ENCODE measurements at places on chromosomes 6 and 20.

DNA sequence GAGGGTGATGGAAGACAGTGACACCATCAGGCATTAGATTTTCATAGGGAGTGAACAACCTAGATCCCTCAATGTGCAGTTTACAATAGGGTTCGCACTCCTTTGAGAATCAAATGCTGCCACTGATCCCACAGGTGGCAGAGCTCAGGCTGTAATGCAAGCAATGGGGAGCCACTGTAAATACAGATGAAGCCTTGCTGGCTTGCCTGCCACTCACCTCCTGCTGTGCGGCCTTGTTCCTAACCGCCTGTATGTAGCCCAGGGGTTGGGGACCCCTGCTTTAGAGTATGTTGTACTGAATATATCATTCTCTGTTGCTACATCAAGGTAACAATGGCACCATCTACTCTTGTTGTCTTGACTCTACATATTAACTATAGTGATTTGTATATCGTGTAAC lies 37.1 kb downstream of the TPD52L1 start:
- DNase-seq = no peak

- no peak for DNase-seq
Observed at GRCh38 chr6:160007611-160008010, 38.7 kb downstream of the IGF2R start.

GRCh38 chr6:101181006-101181405 lies 212.5 kb upstream of the GRIK2 start:
- no peak for DNase-seq

- no peak for DNase-seq
Observed at GRCh38 chr20:38840053-38840893, 34.8 kb downstream of the PPP1R16B start.

GRCh38 chr20:49615401-49616153 lies 47.6 kb upstream of the PTGIS start:
- no peak for DNase-seq

DNA sequence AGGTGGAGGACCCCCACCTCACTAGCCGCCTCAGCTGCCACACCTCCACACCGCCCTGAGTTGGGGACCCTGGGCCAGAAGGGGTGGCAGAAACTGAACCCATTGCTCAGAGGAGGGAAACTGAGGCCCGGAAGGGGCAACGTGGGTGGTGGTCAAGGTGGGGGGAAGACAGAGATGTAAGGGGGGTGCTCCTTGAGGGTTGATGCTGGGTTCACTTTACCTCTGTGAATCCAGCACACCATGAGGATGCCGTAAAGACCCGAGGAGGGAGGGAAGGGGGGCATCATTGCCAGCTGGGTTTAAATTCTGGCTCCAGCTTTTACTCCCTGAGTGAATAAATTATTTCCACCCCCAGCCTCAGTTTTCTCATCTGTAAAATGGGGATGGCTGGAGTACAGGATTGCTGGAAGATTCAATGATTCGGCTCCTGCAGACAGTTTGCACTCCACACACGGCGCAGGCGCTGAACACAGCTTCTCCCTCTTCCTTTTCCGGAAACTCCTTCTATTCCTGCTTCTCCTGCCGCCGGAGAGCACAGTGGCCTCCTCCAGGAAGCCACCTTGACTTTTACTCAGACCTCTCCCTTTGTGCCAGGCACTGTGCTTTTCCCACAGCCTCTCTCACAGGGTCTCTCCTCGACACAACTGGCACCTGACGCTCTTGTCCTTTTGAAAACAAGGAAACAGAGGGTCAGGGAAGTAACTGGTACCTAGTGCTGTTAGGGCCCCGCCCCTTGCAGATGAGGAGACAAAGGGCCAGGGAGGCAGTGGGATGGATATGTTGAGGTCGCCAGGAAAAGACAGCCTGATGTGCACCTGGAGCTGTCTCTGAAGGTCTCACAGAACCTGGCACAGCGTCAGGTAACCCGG lies 59.4 kb downstream of the UBE2V1 start:
- DNase-seq = no peak

GRCh38 chr6:125337706-125338105 lies 35.9 kb upstream of the HDDC2 start:
- DNase-seq = no peak

- DNase-seq = no peak
Observed at GRCh38 chr6:52707963-52708680, 37.2 kb downstream of the TMEM14A start.

DNA sequence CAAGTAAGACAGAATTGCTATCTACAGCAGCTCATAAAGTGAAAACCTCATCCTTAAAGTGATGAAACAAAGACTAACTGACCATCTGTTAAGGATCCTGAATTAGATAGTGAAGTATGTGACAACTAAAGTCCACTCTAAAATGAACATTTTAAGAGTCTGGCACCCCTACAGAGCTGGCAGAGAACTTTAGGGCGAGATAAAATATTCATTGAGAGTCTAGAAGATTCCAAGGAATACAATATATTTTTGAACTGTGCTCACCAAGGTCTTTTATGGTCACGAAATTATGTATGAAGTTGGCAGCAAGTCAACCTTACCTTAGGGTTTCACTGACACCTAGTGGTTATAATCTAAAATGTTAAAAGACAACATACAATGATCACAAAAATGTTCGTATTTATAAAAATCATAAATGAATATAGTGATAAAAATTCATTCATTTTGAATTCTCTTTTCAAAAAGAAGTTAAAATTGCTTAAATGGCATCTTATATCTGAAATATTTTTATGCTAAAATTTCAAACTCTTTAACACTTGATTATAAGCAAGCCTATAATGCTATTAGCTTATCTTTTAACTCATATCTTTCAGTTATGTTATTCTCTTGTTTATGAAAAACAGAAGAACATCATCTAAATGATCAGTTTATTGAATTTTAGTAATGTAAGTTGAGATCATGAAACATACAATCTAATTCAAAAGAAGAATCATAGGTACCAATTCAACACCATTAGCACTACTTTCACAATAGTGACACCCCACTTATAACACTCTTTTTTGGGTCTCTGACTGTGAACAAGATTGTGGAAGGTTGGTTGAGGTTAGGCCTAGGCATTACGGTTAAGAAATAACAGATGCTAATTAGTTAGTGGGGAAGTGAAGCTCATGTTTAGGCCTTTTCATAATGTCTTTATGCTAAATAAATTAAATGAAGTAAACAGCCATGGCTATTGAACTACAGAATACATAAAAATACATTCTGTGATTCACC lies 27.5 kb downstream of the RSPH3 start:
- peak; percentile 67 for DNase-seq

DNA sequence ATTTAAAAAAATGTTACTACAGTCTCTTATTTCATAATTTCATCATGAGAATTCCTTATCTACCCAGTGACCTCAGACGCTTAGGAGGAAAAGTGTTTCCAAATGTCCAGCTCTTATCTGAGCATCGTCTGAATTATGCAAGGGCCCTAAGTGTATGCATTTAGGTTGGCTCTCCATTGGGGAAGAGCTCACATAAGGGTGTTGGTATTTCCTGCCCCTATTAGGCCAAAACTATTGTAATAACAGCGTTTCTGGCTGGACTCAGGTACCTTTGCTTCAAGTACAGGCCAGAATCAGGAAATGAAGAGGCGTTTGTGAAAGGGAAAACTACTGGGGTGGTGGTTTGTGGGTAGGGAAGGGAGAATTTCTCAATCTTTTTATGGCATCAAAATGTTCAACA lies 40.4 kb upstream of the SGK1 start:
- DNase-seq = peak; percentile 46

- peak; percentile 72 for DNase-seq
Observed at GRCh38 chr6:26234421-26235301, 130.3 kb upstream of the BTN3A2 start.

DNA sequence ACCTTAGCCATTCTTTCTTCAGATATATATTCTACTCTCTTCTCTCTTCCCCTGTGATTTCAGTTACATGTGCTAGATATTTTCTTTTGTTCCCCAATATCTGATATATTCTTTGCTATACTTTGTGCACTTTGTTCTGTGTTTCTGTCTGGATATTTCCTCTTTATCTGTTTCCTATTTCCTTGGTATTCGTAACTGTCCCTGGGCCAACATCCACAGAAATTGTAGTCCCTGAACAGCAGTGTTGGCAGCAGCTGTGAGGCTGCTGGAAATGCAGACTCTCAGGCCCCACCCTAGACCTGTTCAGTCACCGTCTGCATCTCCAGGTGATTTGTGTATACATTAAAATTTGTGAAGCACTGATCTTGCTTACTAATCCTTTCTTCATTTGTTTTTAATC lies 522.9 kb upstream of the SOX4 start:
- no peak for DNase-seq

- no peak for DNase-seq
Observed at GRCh38 chr20:43767686-43768474, 41.1 kb upstream of the GTSF1L start.

GRCh38 chr6:52297433-52297832 lies 12.9 kb upstream of the MCM3 start:
- peak; percentile 22 for DNase-seq

GRCh38 chr6:34218691-34219090 lies 18.0 kb upstream of the HMGA1 start:
- no peak for DNase-seq

DNA sequence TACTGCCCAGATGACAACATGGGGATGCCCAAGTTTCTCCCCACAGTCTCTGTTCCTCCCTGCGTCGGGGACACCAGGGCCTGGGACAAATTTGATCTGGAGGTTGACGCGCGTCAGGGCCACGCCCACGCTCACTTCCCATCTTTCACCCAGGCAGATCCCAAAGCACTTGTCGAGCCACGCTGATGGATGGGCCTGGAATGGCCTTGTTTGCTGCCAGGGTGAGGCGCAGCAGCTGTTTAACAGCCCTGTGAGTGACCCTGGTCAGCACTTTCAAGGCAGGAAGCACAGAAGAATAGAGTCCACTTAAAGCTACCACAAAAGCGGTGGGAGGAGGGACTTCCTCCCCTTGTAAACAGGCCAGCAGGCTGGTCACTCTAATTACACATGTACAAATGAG lies 324.7 kb upstream of the JARID2 start:
- DNase-seq = peak; percentile 98

- DNase-seq = peak; percentile 89
Observed at GRCh38 chr20:48858075-48858790, 30.4 kb upstream of the PREX1 start.

DNA sequence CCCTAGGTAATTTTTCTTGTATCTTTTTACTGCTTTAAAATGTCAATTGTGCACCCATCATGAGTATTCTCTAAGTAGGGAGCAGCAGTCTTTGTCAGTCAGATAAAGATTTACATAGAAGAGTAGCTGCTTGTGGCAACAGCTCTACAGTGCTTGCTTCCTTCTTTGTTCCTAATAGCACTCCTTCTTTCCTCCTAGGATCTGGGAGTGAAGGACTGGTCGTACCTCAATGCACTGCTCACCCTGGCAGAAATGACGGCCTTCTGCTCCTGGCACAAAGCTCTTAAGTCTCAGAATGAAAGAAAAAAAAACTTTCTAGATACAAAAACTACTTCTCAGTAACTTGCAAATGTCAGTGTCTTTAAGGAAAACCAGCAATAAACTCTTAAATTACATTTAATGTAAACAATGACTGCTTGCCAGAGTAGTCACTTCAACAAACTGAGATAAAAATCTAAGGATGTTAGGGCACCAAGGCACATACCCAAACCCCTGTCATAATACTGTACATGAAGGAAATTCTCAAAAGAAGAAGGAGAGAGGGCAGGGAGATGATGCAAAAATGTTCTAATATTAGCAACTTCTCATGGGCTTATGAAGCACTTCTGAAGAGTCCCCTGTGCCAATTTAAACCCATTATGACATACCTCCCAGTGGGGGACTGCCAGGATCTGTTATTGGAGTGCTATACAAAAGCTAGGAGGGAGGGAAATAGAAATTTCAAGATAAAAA lies 34.0 kb downstream of the NCOA6 start:
- DNase-seq = peak; percentile 62

GRCh38 chr20:39146394-39146793 lies 184.2 kb downstream of the DHX35 start:
- DNase-seq = no peak

GRCh38 chr20:17710379-17711266 lies 10.9 kb downstream of the BANF2 start:
- DNase-seq = no peak

- no peak for DNase-seq
Observed at GRCh38 chr20:5913166-5913565, 37.2 kb downstream of the TRMT6 start.

- DNase-seq = no peak
Observed at GRCh38 chr6:170075659-170076223, 215.1 kb downstream of the DLL1 start.

DNA sequence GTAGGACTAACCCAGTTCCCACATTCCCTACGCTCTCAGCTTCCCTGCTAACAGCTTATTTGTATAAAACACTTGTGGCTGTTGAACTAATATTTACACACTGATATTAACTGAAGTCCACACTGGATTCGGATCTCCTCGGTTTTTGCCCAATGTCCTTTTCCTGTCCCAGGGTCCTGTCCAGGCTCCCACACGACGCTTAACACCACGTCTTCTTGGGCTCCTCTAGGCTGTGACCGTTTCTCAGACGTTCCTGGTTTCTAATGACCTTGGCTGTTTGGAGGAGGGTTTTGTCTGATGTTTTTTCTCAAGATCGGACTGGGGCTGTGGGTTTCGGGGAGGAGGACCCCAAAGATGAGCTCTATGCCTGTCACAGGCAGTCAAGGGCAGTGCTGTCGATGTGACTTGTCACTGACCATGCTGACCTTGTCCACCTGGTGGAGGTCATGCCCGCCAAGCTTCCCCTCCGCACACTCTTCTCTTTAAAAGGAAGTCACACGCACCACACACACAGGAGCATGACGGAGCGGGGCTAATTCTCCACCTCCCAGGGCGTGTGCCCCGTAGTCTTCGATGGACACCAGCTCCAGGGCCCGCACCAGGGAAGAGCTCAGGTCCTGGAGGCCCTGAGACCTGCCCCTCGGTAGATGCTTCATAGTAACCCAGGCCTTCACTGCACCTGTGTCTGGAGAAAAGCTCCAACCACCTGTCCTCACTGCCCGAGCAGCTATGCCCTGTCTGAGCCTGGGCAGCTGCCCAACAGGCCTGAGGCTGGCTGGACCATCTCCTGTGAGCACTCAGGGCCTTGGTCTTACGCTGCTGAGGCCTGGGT lies 72.0 kb downstream of the TTLL2 start:
- no peak for DNase-seq

GRCh38 chr6:84137989-84138575 lies 89.4 kb downstream of the CEP162 start:
- no peak for DNase-seq

DNA sequence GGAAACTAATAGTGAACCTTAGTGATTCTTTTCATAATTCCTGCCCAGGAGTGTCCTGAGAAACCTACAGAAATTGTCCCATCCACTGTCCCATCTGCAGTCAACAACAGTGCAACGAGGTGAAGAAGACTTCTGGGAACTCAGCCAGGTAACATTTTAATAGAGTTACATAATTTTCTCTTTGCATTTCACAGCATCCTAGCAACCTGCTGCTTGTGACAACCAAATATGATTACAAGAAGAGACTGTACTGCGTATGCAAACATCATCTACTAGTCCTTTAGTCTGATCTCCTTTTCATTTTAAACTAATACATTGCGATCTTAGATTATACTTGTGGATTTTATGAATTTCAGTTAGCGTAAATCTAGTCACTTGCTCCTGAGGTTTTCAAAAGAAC lies 951.6 kb downstream of the TFAP2A start:
- DNase-seq = no peak

GRCh38 chr20:15951658-15952057 lies 621.6 kb downstream of the KIF16B start:
- no peak for DNase-seq

Data from suppressor macrophage treated with lipopolysaccharide for 1 hour (primary cell).